ENCODE measurements at places on chromosomes 12 and 14.
A peak's percentile ranks its signal among the peaks of the same experiment; 100 is the strongest.

GRCh38 chr12:132286912-132287311 is 42.5 kb downstream of the GALNT9 start:
- peak; percentile 50 for DNase-seq

GRCh38 chr12:39780913-39781446 is 161.4 kb upstream of the ABCD2 start:
- no peak for DNase-seq

DNA sequence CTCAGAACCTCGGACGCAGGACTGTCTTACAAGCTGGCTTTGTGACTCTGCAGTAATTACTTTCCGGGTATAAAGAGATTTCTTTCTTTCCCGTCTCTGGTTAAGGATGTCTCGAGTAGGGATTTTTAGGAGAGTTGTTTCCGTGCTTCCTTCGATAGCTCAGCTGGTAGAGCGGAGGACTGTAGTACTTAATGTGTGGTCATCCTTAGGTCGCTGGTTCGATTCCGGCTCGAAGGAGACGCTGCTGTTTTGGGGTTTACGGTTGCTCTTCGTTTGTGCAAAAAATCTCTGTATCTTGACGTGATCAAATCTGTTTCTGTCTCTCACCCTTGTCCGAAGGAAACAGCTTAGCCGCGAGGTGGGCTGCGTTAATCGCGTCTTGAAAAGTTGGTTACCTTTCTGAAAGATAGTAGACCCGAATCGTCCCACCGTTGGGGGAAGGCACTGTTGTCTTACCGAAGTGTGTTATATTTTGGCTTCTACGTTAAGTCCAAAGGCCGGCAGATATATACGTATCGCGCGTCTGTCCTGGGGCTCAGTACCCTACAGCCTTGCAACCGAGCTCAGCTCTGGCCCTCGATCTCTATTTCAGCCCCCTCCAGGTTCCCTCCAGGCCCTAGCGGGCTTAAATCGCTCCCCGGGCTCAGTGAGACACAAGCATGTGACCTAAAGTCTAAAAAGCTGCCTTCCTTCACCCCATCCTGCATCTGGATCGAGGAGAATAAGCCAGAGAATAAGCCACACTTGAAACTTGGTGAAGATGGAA is 1.1 kb upstream of the RNASE4 start:
- peak; percentile 84 for DNase-seq

DNA sequence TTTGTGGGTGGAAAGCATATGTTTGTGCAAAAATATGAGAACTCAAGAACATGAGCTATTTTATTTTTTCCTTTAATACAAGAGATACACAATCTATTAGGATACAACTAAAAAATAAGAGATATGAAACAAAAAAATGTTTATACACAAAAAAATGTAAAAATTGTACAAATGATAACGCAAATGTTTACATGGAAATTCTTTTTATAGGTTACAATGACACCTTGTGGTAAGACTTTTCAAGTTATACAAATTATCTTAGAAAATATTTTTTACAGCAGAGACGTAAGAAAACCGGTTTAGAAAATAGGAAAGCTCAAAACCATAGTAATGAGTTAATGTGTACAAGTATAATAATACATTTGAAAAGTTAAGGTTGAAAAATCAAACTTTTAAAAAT is 25.5 kb downstream of the CEP83 start:
- no peak for DNase-seq

DNA sequence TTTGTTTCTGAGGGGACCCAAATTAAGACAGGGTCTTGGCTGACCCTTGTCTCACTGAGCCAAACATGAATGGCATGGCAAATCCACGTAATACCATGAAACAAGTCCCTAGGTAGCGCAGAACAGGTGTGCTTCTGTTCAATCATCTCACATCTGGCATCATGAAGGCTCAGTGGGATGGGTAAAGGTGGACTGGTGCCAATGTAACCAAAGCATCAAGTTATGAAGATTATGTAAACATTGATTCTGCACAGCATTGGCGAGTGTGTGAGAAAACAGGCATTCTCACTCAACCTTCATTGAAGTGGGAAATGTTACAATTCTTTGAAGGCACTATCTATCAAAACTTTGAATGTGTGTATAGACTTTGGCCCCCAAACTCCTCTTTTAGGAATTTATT is 41.9 kb downstream of the PTGER2 start:
- DNase-seq, result no peak
